ENCODE measurements at places on chromosomes 1 and 21.

GRCh38 chr1:227558732-227559262, 4.6 kb upstream of the ZNF678 start:
- DNase-seq: no peak

- no peak for DNase-seq
Measured at GRCh38 chr1:65265296-65265650, 44.1 kb upstream of the DNAJC6 start.

GRCh38 chr1:22654692-22655091, 1.7 kb downstream of the C1QB start:
- DNase-seq: no peak

DNA sequence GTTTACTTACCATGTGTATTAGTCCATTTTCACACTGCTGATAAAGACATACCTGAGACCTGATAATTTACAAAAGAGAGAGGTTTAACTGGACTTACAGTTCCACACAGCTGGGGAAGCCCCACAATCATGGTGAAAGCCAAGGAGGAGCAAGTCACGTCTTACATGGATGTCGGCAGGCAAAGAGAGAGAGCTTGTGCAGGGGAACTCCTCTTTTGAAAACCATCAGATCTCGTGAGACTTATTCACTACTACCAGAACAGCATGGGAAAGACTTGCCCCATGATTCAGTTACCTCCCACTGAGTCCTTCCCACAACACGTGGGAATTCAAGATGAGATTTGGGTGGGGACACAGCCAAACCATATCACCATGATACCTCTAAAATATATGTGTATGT, 39.3 kb upstream of the ERRFI1 start:
- DNase-seq: no peak

DNA sequence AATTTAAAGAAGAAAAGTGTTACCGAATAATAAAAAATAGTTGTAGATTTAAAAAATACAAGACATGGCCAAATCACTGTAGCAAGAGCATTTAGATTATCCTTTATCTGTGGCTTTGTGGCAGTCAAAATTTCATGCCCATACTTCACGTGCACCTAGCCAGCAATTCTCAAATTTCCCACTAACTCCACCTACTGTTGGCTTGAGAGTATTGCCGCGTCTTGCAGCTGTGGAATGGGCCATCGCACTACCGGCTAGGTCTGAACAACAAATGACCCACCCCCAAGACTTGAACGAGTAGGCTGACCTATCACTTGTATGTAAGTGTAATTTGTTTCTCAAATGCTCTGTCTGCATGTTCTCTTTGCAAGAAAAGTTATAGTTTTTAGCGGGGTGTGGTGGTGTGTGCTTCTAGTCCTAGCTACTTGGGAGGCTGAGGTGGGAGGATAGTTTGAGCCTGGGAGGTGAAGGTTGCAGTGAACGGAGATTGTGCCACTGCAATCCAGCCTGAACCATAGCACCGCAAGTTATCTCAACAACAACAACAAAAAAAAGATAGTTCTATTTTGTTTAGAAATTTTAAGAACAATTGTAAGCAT, 4.1 kb downstream of the KRTAP13-4 start:
- peak; percentile 57 for DNase-seq

DNA sequence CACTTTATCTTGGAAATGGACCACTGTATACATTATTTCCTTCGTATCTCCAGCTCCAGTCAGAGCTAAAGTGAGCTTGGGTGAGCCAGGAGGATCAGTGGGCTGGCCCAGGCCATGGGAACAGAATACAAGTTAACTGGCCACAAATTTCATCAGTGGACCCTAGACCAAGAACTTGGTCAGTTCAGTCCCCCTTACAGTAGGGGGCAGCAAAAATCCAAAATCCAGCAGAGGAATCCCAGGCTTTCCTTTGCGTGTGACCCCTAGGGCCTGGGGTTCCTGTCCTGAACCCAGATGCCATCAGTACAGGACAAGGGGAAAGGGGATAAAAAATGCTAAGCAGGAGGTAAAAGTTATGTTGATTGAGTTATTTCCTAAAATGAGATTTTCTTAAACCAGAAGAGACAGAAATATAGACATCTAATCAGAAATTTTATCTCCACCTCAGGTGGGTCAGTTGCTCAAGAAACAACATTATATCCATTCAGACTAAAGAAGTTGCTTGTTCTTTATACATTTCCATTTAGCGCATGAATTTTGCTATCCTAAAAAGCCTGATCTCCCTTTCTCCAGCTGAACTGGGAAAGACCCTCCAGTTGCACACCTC, 24.1 kb upstream of the LCE5A start:
- no peak for DNase-seq

GRCh38 chr1:87450615-87451209, 122.0 kb downstream of the LMO4 start:
- no peak for DNase-seq

DNA sequence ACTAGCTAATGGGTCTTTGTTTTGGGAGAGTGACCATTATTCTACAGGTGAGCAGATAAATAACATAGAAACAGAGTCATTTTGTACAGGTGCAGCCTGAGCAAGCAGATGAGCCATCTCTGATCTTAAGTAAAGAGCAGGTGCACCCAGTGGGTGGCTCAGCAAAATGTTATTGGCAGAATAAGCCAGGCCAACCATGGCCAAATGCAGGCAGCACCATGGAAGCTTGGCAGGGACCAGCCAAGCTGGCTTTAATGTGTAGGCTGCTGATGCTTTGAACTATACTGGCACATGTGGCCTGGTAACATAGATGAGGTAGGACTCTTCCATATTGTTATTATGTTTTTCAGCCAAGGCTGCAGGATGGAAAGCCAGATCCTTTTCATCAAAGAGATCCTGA, 553.3 kb upstream of the ZRANB2 start:
- no peak for DNase-seq

DNA sequence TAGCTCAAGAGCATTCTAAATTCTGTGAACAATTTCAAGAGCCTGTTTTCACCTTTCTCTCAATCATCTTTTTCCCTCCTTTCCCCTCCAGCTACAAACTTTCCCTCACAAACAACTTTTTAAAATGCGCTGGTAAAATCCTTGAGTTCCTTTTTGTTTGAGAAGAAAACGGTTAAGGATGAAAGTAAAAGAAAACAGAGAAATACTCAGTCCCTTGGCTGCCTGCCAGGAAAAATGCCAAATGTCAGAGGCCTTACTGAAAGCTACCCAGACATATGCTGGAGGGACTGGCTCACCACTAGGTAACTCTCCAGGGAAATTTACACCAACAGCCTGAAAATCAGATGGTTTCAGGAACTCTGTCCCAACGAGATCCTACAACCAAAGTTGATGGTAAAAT, 11.0 kb upstream of the SERBP1 start:
- DNase-seq: peak; percentile 58

GRCh38 chr21:25649146-25649545, 10.1 kb downstream of the JAM2 start:
- DNase-seq: no peak

DNA sequence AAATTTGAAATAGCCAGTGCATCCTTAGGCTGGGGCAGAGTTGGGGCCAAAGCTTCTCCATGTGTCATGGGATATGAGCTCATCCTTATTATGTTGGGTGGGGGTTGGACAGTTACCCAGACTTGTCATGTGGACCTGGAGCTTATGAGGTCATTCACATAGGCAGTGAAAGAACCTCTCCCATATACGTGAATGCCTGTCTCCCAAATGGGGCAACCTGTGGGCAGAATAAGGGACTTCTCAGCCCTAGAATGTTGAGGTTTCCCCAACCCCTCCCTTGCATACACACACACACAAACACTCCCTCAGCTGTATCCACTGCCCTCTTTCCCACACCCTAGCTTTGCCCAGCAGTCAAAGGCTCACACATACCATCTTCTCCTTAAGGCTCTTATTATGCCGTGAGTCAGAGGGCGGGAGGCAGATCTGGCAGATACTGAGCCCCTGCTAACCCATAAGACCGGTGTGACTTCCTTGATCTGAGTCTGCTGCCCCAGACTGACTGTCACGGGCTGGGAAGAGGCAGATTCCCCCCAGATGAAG, 2.3 kb upstream of the IVL start:
- DNase-seq: no peak

DNA sequence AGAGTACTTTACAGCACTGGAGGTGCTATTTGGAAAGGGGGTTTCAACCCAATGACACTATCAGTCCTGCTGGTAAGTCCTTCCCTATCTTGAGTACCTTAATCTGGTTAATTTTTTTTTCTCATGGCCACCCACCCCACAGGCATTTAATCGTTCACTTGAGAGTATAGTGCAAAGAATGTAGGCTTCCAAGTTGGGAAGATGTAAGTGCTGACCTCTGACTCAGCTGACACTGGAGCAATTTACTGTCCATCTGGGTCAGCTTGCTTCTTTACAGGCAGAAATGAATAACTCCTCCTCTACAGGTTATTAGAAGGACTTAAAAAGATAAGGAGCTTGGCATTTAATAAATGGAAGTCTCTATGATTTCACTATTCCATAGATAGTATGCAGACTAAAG, 89.6 kb downstream of the AK5 start:
- DNase-seq: no peak

GRCh38 chr1:42973286-42973685, 14.6 kb upstream of the SLC2A1 start:
- no peak for DNase-seq

DNA sequence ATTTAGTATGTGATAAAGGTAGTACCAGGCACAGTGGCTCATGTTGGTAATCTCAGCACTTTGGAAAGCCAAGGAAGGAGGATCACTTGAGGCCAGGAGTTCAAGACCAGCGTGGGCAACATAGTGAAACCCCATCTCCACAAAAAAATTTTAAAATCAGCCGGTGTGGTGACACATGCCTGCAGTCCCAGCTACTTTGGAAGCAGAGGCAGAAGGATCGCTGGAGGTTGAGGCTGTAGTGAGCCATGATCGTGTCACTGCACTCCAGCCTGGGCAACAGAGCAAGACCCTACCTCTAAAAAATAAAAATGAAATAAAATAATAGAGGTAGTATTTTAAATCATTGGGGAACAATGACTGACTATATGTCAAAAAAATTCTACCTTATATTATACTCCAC, 17.2 kb downstream of the SASS6 start:
- no peak for DNase-seq

DNA sequence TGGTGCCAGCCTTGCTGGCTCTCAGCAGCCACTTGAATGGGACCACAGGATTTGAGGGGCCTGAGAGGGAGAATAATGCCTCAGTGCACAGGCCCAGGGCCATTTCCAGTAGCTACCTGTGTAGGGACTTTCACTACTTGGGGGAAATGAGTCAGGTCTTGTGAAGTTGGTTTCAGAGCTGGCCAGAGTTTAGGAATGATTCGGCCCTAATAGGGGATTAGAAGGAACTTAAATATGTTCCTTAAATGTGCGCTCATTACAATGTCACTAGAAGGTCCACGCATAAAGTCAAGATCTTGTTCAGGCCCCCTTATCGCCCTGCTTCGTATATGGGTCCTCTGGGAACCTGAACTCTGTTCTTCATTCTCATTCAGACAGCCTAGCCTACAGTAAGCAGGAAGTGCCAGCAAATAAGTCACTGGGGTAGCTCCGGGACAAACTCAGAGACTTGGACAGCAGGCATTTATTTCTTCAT, 5.6 kb upstream of the AKR1A1 start:
- DNase-seq: no peak

GRCh38 chr1:230011333-230012092, 55.5 kb upstream of the GALNT2 start:
- DNase-seq: no peak

DNA sequence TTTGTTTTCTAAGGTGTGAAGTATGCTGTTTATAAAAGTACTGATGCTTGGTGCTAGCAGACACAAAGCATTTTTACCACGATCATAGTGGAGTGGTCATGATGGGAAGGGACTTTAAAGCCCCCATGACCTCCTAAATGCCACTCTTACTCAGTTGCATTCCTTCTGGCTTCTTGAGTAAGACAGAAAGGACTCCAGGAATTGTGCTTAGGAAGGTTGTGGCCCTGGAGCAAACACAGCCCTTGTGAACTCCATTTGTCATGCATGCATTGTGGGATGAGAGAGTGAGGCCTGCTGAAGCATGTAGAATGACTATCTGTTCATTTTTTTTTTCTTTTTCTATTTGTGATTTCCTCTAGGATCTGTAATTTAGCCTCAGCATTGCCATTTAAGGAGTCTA, 34.2 kb downstream of the AK5 start:
- no peak for DNase-seq

GRCh38 chr1:193183019-193183627, 3.3 kb downstream of the B3GALT2 start:
- no peak for DNase-seq

DNA sequence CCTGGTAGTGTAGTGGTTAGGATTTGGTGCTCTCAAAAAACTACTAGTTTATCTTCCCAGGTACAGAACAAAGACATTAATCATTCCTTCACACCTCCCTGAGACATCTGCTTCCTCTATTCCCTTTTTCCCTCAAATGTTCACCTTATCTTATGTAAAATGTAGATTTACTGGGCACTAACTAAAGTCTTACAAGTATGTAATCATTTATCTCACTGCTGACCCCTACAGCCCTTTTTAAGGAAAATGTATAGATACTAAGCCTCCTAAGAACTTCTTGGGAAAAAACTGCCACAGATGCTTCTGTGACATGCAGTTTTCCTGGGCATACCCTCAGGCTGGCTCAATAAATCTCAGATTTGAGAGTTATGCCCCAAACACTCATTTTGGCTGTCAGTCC, 50.8 kb upstream of the NEK7 start:
- DNase-seq: no peak

DNA sequence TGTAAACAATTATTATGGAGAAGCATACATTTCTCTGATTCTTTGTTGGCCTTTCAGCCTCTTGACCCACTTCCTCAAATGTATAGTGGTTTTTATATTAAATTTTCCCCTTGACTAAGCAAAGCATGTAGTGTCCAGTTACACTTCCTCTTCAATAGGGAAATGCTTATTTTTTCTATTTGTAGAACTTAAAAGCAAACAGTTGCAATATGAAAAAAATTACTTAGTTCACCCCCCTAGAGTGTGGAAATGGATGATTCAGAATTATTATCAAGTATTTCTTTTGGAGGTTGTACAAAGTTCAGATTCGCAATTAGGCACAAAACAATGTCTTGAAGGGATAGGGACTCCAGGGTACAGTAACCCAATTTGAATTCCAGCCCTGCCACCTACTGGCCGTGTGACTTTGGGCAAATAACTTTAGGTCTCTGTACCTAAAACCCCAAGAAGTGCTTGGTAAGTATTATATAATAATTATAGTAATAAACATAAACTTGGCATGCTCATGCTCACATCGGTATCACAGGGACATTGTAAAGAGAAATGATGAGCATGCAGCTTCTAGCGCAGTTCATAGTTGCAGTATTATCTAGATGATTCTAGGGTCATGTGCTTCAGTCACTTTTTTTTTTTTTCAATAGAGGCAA, 28.6 kb upstream of the IFNGR2 start:
- DNase-seq: peak; percentile 73
